ENCODE measurements at places on chromosomes 11 and 22.

- no peak for DNase-seq
Observed at GRCh38 chr11:112620621-112621394, 340.4 kb upstream of the NCAM1 start.

GRCh38 chr11:13105237-13105844 is 96.2 kb downstream of the RASSF10 start:
- no peak for DNase-seq

- DNase-seq = no peak
Observed at GRCh38 chr22:36452250-36452977, 29.0 kb downstream of the TXN2 start.

DNA sequence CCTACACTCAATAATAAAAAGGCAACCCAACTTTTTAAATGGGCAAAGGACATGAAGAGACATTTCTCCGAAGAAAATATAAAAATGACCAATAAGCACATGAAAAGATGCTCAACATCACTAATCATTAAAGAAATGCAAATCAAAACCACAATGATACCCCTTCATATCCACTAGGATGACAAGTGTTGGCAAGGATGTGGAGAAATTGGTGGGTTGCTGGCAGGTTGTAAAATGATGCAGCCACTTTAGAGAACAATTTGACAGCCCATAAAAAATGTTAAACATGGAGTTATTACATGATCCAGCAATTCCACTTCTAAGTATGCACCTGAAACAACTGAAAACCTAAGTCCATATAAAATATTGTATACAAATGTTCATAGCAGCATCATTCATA is 73.2 kb upstream of the LMO2 start:
- no peak for DNase-seq

DNA sequence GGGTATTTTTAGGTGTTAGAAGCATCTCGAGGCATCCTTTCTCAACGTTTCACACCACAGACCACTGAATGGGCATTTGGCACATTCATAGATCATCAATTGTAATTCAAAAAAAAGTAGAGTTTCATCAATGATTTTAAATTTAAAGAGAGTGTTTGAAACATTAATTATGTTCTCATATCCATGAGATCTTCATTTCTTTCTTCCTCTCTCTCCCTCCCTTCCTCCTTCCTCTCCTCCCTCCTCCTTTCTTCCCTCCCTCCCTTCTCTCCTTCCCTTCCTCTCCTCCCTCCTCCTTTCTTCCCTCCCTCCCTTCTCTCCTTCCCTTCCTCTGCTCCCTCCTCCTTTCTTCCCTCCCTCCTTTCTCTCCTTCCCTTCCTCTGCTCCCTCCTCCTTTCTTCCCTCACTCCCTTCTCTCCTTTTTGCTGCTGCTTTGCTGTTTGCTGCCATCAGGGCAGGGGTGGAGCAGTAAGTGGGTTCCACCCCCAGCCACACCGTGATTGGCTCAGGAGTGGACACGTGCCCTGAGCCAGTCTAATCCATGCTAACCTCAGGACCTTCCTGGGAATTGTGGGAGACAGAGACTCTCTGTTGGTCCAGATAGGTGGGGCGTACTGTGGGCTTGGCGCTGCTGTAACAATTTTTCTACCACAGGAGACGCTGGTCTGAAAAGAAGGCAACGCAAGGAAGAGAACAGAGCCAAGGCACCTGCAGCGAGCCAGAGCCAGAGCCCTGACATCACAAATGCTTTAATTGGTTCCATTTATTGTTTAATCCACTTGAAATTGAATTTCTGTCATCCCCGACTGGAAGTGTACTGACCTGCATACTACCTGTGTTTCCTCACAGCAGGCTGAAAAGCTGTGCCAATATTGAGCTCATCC is 33.7 kb upstream of the APOBEC3A start:
- DNase-seq = peak; percentile 91

- no peak for DNase-seq
Observed at GRCh38 chr11:57297221-57297620, 27.5 kb downstream of the TNKS1BP1 start.

- no peak for DNase-seq
Observed at GRCh38 chr22:27111796-27112672, 454.6 kb downstream of the MIAT start.

DNA sequence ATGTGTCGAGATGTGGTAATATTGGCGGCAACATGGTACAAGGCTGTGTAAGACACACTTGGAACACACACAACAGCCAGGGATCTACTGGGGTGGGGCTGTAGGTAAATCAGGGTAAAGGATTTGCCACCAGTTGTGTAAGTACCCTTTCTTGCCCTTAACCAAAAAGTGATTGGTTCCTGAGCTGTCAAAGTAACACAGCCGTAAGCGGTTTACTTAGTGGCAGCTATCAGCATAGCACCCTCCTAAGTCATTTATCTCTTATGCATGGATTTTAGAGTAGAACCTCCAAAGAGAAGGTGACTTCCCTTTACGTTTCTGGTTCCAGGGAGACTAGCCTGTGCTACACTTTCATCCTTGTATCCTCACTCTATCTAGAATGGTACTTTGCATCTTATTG is 57.2 kb downstream of the SPECC1L start:
- DNase-seq = no peak

DNA sequence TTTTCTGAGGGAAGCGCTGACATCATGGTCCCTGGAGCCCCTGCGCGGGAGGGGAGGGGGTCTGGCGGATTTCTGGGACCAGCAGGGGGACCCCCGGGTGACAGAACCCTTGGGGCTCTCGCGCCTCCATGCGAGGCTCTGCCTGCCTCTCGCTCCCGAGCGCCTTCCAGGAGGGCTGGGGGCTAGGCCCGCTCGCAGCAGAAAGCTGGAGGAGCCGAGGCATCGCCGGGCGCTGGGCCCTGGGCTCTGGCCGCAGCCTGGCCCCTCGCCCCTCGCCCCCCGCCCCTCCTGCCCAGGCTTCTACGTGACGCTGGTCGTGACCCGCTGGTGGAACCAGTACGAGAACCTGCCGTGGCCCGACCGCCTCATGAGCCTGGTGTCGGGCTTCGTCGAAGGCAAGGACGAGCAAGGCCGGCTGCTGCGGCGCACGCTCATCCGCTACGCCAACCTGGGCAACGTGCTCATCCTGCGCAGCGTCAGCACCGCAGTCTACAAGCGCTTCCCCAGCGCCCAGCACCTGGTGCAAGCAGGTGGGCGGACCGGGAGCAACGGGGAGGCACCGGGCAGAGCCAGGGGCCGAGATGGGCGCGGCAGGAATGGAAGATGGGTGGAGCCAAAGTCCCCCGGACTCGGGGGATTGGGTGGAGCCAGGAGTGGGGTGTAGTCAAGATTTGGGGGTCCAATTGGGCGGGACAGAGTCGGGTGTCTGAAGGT is 5.4 kb downstream of the BEST1 start:
- DNase-seq = no peak

DNA sequence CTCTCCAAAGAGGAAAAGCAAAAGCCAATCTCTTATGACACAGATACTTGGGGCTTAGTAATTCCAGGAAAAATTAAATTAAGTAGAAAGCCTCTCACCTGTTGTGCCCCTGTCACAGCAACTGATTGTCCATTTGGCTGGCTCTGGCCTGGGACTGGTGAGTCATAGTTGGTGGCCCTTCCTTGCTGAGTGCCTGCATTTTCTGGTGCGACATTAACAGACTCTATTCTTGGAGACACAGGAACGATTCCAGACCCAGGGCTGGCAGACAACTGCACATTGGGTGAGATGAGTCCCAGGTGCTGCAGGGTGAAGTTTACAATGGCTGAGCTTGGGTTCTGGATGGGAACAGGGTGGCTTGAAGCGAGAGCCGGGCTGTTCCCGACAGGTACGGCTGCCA is 15.6 kb downstream of the E2F8 start:
- DNase-seq = no peak

GRCh38 chr22:46507451-46508425 is 29.7 kb downstream of the CELSR1 start:
- no peak for DNase-seq

DNA sequence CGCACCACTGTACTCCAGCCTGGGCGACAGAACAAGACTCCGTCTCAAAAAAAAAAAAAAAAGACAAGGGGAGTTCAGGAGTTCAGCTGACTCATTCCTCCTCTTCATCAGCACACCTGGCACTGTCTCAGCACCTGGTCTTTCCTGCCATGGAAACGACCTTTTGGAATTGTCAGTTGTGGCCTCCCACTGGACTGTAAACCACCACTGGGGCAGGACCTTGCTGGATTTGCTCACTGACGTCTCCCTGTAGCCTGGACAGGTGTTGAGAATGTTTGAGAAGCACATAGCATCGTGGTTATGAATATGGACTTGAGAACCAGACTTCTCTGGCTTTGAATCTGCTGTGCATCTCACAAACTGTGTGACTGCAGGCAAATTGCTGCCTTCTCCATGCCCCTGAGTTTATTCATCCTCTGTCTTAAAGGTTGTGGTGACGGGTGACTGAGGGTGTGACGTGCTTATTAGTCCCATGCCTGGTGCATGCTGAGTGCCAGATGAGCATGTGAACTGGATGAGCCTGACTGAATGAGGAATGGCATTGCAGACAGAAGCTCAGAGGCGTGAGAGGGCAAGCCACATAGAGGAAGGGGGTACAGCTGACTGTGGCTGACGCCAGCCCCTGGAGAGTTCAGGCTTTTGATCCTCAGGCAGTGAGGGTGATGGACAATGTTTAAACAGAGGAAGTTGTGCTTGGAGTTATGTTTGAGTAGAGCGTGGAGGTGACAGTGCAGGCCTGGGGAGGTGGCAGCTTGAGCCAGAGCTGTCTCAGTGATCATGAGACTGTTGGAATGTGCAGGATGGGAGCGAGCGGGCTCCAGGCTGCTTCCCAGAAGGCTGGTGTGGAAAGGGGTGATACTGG is 12.7 kb downstream of the TOM1 start:
- DNase-seq = peak; percentile 22

DNA sequence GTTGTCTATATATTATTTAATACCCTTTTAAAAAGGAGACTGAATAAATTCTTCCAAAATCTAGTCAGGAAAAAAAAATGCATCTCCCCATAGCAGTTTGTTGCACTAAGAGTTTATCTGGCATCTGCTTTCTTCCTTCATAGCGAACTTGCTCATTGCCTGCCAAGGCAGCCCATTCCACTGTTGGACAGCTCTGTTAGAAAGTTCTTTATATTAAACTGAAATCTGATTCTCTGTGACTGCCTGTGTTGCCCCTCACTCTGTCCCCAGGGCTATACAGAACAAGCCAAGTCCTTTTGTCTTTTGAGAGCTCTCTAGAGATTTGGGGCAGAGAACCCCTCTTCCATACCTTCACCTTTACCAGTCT is 3.3 kb upstream of the CHRDL2 start:
- DNase-seq = no peak

DNA sequence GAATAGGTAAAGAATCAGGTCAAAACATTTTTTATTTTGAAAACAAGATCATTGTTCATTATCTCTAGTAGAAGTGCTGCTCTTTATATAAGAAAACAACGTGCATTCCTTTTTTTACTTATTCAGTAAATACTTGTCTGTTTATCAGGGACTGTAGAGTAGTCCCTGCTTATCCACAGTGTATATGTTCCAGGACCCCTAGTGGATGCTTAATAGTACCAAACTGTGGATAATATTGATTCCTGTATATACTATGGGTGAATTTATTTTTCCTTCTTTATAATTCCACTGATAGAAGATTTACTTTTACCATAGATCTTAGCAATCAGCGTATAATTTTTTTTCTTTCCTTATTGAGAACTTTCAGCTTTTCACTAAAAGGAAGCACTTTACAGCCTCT is 32.6 kb downstream of the CEP295 start:
- no peak for DNase-seq

GRCh38 chr22:32827049-32827602 is 25.6 kb downstream of the TIMP3 start:
- DNase-seq = no peak

- no peak for DNase-seq
Observed at GRCh38 chr11:44029977-44030911, 17.5 kb upstream of the ACCSL start.

- peak; percentile 66 for DNase-seq
Observed at GRCh38 chr11:14336507-14337503, 22.2 kb downstream of the RRAS2 start.

DNA sequence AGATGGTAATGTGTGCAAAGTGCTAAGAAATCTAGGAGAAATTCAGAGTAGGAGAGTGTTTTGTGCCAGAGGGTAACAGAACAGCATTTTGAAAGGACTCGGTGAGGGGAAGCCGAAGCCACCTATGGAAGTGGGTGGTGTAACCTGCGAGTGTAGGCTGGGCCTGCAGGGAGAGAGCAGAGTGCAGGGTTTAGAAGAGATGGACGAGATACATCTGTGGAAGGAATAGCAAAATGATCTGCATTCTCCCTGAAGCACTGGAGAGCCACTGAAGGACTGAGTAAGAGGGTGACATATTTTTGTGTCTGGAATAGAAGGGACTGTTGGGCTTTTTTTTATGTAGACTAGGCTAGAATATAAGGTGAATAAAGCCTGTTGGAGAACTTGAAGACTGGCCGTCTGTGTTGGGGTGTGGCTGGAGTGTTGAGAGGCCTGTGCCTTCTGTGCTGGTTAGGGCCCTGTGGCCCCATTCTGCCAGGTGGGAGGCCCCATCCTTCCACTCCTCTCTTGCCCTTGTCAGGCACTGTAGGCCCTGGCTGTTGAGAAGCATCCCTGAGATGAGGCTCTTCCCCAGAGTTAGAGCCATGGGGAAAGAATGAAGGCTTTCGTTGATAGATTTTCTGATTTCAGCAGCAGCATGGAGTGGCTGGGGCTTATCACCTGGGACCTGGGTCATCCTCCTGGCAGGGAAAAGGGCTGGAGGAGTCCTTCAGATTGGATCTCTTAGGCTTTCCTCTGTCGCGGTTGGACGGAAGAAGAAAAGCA is 102.2 kb downstream of the ZBTB16 start:
- no peak for DNase-seq

DNA sequence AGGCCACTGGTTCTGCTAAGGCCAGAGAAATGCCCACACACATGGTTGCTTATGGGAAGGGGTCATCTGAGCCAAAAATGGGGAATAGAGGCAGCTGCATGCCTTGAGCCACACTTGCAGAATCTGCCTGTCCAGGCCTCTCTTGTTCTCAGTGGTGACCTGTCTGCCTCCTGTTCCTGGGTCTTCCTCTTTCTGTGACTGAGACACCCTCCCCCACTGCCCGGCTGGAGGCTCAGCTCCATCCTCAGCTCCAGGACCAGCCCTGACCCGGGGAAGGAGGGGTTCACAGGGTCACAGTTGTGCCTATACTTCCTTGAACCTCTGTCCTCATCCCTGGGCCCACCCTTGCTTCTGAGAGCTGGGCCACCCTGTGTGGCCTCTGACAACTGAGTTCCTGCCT is 52.3 kb downstream of the CSF2RB start:
- no peak for DNase-seq

- DNase-seq = no peak
Observed at GRCh38 chr11:19845626-19846025, 133.0 kb downstream of the NAV2 start.

Data from AG08396 (cell line).